ENCODE measurements at places on chromosomes 3 and 15.

DNA sequence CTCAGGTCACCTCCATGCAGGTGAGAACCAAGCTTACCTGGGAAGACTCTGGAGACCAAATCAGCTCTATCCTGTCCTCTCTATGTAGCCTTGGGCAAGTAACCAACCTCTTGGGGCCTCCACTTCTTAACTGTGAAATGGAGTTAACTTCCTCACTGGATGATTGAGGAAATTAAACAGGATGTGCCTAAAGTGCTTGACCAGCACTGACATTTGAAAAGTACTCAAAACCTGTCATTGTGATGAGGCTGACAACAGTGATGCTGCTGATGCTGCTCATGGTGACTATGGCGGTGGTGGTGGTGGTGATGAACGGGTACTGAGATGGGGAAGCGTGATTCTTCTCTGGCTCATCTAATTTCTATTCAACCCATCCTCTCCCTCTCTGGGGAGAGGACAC lies 22.3 kb downstream of the VIPR1 start:
- no peak for DNase-seq

DNA sequence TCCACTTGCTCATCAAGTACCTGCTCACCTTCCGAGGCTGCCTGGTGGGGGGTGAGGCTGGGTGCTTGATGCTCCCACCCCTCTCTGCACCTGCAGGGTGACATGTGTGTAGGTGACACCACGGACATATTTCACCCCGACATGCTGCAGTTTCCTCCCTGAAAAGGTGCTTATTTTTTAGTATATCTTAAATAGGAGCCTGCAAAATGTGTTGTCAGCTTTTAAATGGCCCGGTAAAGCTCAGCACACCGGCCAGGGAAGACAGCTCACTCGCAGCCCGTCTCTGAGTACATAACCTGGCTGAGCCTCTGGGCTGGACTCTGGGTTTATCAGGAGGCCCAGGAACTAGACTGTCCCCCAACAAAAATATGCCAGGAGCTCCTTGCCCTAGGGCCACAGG lies 89.3 kb upstream of the LINGO1 start:
- DNase-seq: no peak

DNA sequence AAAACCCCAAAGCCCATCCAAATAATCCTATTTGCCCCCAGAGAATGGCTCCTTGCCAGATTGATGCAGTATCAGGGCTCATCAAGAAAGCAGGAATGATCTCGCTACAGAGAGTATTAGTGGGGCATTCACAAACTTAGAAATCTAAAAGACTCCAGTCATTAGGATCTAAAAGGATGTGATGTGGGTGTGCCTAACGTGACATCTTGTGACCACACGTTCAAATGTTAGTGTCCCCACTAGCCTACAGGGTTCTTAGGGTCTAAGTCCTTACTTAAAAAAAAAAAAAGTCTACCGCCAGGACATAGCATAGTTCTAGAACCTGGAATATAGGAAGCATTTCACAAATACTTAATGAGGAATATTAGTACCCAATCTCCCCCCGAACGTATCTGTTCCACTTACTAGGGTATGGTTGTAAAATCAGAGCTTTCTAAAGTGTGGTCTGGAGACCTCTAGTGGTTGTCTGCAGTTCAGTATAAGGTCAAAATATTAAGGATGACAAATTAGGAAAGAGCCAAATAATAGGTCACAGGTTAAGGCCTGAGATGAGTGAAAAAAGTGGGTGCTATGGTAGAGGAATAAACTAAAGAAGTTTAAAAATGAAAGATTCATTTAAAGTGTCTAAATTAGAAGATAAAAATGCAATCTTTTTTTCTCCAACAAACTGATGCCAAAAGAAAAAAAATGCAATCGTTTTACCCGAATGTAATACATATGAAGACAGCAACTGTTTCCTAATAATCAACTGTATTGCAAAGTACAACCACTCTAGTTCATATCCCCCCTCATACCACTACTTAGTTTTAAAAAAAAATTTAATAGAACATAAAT lies 4.2 kb upstream of the CHRM5 start:
- no peak for DNase-seq

DNA sequence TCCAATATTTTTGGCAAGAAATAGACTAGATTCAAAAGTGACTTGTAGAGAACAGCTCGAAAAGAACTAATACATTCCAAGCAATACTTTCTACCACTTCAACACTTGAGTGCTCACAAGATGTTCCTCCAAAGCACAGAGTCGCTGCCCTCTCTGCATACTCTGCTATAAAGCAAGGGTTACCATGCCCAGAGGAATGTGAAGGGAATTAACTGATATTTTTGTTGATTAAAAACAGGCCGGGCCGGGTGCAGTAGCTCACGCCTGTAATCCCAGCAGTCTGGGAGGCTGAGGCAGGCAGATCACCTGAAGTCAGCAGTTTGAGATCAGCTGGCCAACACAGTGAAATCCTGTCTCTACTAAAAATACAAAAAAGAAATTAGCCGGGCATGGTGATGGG lies 57.6 kb upstream of the CSPG5 start:
- DNase-seq: no peak

DNA sequence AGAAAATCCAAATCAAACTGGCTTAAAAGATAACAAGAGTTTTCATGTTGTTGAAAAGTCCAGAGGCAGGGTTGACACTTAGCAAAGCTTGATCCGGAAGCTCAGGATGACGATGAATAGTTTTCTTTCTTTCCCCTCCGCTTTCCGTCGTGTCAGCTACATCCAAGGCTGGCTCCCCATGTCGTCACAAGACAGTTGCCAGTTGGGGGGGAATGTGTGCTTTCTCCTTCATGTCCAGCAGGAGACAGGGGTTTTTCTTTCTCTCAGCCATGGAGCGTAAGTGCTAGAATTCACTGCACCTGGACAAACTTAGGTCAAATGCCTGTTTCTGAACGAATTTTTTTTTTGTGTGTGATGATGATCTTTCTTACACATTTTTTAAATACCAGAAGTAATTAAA lies 273.8 kb upstream of the RGMA start:
- no peak for DNase-seq

- DNase-seq: no peak
Measured at GRCh38 chr3:157999246-157999645, 107.0 kb downstream of the SHOX2 start.

DNA sequence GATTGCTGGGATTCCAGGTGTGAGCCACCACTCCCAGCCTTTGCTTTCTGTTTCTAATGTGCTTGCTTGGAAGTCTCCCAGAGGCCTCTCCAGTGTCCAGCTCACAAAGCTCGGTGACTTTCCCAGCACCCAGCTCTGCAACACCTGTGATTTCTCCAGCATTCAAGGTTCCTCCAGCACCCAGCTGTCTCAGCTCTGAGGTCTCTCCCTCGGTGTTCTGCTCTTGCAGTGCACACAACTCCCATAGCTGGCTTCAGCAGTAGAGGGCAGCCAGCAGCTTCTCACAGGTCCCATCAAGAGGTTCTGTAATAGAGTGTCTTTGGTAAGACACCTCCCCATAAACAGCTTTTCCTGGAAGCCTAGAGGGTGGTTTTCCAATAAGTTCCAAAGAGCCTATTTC lies 75.1 kb downstream of the GRM7 start:
- no peak for DNase-seq

DNA sequence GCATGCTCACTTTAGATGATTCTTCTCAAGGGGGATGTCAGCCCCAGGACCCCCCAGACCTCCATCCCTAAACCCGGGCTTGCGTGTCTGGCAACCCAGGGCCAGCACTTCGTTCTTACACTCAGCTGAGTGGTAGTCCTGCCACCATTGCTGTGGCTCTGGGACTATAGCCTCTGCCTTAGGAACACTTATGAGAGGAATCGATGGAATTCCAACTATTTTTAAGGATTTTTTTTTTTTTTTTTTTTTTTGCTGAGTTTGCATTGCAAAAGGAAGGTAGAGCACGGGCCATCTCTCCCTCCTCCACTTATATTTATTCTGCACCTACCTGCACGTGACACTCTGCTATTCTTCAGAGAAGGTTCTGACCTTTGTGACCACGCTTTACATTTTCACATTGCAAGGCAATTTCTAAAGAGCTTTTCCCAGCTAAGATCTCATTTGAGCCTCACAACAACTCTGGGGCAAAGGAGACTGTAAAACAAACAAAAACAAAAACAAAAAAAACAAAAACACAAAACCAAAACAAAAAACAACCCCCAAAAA lies 113.9 kb downstream of the LPP start:
- DNase-seq: no peak

DNA sequence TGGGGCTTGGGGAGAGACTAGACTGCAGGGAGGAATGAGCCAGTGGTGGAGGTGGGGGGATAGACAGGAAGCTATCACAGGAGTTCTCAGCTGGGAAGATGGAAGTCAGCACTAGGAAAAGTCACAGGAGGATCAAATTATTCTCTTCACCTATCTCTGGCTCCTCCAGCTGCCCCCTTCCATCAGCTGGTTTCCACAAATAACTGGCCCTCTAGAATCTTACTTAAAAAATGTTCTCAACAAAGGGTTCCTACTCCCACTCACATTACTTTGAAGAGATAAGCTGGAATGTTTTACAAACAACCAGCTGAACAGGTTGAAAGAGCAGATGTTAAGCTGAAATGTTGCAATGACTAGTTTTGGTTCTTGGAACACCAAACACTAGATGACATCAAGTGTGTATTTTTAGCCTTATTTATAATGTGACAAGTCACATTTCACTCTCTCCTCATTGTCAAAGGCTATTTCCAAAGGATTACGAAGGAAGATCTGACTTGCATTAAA lies 102.7 kb upstream of the AADACL2 start:
- no peak for DNase-seq

- DNase-seq: no peak
Measured at GRCh38 chr3:50604628-50605588, 6.7 kb downstream of the CISH start.

DNA sequence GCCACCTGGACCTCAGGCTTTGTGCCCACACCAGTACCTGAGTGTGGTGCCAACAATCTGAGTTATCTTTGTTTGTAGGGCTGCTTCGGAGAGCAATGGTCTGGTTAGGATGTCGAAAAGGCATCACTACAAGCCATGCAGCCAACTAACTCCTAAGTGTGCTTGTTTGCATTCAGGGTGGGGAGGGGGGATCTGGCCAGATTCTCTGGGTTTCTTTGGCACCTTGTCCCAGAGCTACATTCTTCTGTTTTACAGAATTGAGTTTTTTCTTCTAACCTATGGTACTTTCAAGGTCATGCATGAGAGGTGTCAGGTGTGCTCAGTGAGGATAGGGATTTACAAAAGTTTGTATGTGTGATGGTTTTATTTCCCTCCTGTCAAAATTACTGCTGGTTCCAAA lies 391.4 kb upstream of the RARB start:
- DNase-seq: no peak

GRCh38 chr3:8445861-8446260 lies 55.8 kb upstream of the LMCD1 start:
- DNase-seq: no peak

GRCh38 chr15:69478259-69478781 lies 25.7 kb downstream of the RPLP1 start:
- DNase-seq: peak; percentile 53
